ENCODE measurements at places on chromosomes 7 and 10.

DNA sequence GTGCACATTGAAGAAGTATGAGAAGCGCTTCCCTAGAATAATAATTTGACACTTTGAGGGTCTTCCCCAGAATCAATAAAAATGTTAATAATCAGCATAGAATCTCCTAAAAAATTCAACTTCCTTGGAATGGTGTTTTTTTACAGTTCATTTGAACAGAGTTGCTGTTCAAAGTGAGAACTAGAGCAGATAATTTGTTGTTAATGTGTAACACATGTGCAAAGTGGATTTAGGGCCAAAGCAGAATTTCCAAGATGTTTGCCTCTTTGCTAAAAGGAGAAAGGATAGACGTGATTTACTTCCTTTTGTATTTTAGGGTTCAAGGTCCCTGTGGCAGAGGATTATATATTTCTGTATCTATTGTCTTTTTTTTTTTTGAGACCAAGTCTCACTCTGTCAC lies 73.8 kb downstream of the ZNF277 start:
- no peak for DNase-seq

GRCh38 chr10:98357194-98357822 lies 57.7 kb downstream of the PYROXD2 start:
- no peak for DNase-seq

DNA sequence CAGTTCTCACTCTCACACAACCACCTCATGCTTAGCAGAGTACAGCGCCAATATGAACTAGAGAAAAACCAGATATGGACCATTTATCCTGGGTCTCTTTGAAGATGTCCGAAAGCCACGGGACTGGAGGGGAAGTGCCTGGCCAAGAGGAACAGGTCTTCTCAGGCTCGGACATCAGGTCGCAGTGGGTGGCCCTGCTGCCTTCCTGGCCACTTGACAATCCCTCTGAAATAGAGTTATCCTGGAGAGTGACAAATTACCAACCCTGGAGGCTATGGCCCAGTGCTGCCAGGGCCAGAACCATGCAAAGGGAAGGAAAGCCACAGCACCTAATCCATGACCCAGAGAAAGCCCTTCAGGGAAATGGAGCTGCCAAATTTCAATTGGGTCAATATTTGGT lies 646.8 kb upstream of the NRP1 start:
- no peak for DNase-seq

DNA sequence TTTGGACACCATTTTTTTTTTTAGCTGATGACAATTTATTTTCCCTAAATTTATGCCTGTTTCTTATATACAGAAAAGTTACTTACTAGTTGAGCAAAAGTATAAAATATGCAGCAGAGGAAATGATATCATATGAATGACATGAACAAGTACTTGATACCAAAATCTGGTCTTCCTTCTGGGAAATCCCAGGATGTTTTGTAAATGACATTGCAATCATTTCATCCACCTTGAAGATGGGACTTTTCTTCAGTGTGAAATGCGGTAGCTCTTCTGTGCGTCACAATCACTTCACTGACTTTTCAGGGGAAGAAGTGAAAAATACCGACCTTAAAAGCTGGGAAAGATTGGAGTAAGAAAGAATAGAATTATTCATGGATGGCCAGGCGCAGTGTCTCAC lies 23.8 kb downstream of the C1QL3 start:
- no peak for DNase-seq

GRCh38 chr7:18976715-18977471 lies 140.5 kb downstream of the TWIST1 start:
- no peak for DNase-seq

DNA sequence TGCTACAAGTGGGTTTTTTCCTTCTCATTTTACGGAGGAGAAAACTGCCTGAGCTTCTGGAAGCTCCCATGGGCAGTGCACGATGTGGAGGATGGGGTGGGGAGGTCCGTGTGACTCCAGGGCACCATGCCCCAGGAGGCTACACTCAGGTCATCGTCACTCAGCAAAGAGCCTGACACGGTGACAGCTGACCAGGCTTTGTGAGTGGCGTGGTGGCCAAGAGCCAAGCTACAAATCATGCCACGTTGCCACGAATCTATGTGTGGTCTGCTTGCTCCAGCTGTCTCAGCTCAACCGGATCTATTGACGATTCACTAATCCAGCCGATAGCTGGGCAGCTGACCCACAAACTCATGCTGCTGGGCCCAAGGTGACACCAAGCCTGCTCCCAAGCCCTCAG lies 27.6 kb upstream of the C10orf71 start:
- DNase-seq, result no peak

Data from T-helper 9 cell (primary cell).